Activated CD4-positive, CD25-positive, alpha-beta regulatory T cell treated with anti-CD3 and anti-CD28 coated beads, Interleukin-2, amount 50 U/mL, for 72 hours (primary cell): ENCODE measurements at places on chromosomes 6 and 20.

- no peak for DNase-seq
Observed at GRCh38 chr20:59948828-59949720, 8.9 kb downstream of the FAM217B start.

GRCh38 chr20:1322511-1323245 lies 6.3 kb downstream of the SDCBP2 start:
- peak; percentile 21 for DNase-seq

GRCh38 chr20:25622450-25623224 lies 1.2 kb downstream of the NANP start:
- DNase-seq = no peak

DNA sequence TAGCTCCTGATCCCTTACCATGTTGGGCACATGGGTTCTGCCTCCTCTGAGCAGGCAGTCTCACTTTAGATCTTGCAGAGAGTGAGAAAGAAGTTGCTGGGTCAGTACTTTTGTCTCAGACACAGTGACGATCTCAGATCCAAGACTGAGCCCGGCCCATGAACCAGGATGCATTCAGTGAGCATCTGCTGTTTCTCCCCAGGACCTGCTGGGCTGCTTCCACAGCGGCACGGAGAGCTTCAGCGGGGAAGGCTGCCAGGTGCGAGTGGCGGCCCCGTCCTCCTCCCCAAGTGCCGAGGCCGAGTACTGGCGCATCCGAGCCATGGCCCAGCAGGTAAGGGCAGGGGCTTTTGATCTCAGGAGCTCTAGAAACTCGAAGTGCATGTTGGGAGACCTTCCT lies 53.9 kb upstream of the SMIM28 start:
- no peak for DNase-seq

DNA sequence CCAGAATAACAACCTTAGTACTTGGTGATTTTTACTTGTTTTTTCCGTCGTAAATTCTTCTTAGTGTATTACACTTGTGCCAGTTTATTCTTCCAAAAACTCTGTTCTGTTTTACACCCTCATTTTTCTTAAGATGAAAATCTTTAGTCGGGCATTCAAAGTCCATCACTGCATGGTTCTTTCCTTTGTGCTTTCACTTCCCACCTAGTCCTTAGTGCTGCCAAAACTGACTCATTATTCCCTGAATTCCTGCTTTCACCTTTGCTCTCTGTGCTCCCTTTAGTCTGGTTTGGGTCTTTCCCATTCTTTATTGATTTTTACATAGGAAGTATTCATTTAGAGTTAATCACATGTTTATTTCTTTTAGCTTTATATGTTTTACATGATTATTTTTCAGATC lies 3.3 kb downstream of the TRMT11 start:
- DNase-seq = no peak

DNA sequence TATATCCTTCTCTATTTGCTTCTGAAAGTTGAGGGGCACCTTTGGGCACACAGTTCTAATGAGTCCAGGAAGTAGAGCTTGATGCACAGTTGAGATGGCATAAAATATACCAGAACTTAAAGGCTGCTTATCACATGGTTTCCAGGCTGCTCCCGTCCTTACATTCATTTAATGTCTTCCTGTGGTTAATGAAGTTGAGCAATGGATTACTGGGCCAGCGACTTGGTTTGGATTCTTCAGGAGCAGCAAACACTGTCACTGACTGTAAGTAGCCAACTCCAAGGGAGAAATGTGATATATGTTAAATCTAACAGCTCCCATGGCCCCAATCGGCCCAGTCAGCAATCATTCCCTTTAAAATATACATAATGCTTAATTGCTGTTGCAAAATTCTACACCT lies 9.0 kb upstream of the TSHZ2 start:
- no peak for DNase-seq

- no peak for DNase-seq
Observed at GRCh38 chr6:74250161-74250818, 554.3 kb downstream of the CD109 start.

- DNase-seq = no peak
Observed at GRCh38 chr6:163773646-163774045, 359.1 kb downstream of the QKI start.

GRCh38 chr20:43438578-43439316 lies 18.9 kb upstream of the SRSF6 start:
- no peak for DNase-seq

DNA sequence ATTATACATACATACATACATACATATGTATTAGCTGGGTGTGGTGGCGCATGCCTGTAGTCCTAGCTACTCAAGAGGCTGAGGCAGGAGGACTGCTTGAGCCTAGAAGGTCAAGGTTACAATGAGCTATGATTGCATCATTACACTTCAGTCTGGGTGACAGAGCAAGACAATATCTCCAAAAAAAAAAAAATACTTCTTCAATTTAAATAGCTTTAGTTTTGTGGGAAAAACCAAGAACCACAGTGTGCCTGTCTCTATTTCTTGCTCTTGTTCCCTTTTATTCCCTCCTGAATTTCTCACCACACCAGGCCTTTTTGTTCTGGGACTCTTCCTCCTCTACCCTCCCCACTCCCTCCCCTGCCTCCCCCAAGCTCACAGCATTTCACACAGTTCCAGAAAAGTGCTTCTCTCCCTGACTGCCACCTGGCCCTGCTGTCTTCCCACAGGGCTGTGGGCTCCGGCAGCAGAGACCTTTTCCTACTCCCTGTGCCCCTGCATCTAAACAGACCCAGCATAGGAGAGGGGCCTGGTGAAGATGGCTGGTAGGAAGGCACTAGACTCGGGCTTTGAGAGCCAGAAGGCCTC lies 1.3 kb downstream of the C20orf203 start:
- DNase-seq = no peak

DNA sequence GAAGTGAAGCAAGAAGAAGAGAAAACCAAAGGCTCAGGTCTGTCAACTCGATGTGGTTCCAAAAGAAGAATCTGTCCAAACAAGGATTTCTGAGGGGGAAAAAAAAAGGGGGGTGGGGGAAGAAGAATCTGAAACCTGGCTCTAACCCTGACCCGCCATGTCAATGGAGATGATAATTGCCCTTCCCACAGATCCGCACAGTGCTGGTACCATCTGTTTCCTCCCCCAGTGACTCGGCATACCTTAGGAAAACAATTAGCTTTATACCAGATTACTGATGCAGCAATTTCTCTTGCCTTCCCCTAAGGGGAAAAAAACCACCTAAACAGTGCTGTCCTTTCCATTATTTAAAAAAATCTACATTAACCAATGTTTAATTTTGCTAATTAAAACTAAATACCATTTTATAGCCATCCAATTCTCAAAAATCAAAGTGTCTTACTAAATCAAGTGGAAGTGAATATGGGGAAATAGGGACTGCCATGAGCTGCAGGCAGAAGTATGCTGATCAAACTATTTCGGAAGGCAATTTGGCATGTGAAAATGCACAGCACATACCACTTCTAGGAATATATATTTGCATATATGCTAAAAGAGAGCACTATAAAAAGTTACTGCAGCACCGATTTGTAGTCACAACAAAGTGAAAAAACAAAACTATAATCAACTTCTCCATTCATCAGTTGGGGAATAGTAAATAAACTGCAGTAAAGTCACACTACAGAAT lies 46.8 kb downstream of the MAP7 start:
- no peak for DNase-seq

DNA sequence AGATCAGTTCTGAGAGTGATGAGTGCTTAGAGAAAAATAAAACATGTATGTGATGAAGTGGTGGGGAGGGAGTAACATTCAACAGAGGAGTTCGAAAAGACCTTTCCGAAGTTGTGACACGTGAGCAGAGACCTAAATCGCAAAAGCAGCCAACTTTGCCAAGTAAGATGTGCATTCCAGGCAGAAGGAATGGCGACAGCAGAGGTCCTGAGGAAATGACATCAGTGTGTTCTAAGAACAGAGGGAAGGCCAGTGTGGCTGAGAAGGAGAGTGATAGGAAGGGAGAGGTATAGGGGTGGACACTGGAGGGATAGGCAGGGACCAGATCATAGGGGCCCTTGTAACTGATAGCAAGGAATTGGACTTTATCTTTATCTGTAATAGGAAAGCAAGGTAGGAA lies 51.3 kb downstream of the ADAT2 start:
- no peak for DNase-seq

GRCh38 chr6:137641474-137642077 lies 147.4 kb upstream of the OLIG3 start:
- DNase-seq = peak; percentile 36

DNA sequence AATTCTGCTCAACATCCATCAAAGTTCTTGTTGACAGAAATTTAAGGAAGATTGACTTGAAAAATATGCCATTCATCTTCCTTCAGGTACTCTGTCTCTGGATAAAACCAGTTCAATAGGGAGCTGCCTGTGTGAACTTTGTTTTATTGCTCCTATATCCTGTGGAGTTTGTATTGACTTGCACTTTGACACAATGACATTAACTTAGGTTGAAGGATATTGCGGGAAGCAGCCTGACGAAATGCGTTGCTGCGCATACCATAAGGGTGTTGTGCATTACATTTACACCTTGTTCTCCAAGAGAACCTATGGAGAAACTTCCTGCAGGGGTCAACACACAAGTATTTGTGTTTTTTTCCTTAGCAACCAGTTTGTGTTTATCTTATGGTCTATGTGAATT lies 185.4 kb upstream of the GRIK2 start:
- no peak for DNase-seq

DNA sequence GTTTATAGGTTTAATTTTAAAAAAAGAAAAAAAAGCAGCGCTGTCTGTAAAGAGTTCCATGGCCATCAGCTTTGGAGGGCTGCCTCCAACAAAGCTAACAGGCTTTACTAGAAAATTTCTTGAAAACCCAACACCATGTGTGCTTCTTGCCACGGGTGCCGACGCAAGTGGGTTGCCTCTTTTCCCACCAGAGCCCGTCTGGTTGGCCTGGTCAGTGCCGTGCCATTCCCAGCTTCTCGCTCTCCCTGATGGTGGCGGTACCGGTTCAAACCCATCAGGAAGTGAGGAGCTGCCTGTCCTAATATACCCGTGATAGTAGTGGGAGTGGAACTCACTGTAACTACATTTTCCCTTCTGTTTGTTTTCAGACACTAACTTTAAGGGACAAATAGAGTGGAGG lies 73.7 kb downstream of the CDH4 start:
- DNase-seq = no peak

GRCh38 chr6:143400258-143401067 lies 50.0 kb downstream of the ADAT2 start:
- no peak for DNase-seq

- DNase-seq = no peak
Observed at GRCh38 chr6:77813090-77813489, 160.3 kb downstream of the MEI4 start.

DNA sequence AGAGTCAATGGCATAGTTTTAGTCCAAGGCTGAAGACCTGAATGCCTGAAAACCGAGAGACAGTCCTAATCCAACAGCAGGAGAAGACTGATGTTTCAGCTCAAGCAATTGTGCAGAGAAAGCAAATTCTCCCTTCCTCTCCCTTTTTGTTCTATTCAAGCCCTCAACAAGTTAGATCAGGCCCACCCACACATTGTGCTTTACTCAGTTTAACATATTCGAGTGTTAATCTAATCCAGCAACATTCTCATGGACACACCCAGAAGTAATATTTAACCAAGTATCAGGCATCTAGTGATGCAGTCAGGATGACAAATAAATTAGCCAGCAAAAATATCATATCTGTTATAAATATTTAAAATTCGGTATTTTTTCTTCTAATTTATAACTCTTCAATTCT lies 261.1 kb downstream of the HDGFL1 start:
- DNase-seq = no peak

DNA sequence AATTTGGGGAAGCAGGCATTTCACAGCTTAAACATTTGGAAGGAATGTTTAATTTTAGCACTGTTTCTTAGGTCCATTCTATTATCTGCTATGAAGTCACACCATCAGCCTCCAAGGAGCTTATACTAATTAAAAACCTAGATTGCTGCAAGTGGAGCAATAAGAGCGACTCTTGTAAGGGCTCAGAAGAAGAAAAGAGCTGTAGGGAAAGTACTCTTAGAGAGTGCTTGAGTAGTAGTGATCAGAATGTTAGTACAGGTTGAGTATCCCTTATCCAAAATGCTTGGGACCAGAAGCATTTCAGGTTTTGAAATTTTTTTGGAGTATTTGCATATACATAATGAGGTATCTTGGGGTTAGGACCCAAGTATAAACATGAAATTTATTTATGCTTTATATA lies 285.3 kb downstream of the UBE3D start:
- DNase-seq = no peak

GRCh38 chr6:164014346-164015087 lies 600.0 kb downstream of the QKI start:
- DNase-seq = no peak
